ENCODE measurements at places on chromosomes 1 and 21.

DNA sequence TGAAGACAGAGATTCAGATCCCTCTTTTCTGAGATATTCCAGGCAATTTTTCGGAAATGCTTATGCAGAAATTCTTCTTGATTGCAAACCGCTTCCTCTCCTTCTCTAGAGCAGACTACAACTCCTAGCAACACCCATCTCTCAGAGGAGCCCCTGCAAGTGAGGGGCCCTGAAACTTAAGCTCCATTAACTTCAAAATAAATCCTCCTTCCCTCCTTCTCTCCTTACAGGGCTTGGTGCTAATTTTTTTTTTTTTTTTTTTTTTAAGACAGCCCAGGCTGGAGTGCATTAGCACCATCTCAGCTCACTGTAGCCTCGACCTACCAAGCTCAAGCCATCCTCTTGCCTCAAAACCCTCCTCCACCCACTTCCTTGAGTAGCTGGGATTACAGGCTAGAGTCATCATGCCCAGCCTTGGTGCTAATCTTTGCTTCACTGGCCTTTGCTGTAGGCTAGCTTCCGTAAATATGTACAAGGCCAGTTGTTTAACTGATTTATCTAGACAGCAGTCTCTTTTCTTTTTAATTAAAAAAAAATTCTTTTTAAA, 30.2 kb upstream of the SFPQ start:
- no peak for DNase-seq

DNA sequence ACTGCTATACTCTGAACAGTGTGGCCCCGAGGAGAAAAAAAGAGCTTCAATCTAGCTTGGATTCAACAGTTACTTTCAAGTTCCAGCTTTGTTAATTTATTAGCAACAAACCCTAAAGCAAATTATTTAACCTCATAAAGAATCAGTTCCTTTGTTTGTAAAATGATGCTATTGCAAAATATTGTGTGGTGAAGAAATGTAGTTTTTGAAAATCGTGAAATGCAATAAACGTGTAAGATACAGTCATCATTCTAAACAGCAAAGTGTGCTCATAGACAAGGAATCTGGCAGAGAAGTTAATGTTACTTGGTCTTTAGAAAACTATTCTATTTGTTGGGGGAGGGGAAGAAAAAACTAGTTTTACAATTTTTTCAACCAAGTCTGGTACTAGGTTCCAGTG, 297.6 kb upstream of the ADGRL4 start:
- DNase-seq: no peak

DNA sequence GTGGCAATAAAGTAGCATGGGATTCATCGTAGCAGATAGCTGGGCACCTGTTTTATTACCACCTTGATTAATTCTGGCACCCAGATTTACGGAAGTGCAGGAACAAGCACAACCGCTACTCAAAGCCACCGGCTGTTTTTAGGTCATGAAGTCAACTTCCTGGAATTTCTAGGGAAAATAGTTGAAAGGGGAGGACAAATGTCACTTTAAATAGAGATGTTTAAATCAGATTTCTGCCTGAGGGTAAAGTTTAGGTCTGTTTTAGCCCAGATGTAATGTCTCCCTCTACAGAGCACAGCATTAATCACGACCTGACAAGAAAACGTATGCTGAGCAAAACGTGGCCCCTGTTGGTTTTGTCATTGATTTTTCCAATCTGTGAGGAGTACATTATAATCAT, 8.0 kb downstream of the ADGRL2 start:
- DNase-seq: no peak

- no peak for DNase-seq
Measured at GRCh38 chr1:233230011-233230410, 65.5 kb downstream of the PCNX2 start.

DNA sequence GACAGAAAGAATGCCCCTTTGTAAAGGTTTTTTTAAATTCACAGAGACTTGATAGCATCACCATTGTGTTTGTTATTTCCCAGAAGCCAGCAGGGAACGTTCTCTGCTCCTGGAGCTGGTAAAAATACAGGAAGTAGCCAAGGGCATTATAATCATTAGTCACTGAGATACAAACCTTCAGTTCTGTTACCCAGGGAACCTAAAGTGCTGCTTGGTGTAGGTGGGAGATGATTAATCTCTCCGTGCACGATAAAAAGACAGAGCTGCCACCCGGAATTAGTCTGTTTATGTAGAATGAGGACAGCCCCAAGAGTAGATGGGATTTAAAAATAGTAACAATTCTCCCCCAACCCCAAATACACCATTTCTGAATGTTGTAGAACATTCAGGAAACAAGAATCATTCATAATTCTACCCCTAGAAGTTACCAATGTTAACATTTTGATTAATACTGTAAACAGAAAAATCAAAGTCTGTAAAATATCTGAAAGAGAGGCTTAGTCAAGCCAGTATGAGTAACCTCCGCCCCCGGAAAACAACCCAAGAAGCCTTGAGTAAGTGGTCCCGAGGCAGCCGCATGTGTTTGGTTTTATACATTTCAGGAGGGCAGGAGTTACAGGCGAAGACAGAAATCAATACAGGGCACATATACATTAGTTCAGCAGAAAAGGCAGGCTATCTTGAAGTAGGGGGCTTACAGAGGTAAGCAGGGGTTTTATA, 45.3 kb upstream of the CTBS start:
- peak; percentile 66 for DNase-seq

DNA sequence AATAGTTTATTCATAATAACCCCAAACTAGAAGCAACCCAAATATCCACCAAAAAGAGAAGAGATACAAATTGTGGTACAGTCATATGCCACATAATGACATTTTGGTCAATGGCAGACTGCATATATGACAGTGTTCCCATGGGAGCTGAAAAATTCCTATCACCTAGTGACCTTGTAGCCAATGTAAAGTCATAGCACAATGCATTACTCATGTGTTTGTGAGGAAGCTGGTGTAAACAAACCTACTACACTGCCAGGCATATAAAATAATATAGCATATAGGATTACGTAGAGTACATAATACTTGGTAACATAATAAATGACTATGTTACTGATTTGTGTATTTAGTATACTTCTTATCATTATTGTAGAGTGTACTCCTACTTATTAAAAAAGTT, 29.5 kb upstream of the SLFNL1 start:
- no peak for DNase-seq

DNA sequence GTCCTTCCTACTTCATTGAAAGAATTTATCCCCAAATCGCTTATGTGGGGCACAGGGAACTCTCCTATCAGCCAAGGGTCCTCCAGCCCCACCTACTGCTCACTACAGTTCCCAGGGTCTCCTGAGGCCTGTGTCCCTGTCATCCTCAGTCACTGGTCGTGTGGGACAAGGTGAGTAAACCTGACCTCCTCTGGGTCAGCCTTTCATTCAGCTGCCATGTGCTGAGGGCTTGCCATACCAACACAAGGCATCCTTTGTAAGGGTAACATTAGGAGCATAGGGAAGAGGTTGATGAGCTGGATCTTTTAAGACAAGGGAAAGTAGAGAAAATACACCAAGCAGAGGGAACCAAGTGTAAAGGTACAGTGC, 11.2 kb upstream of the SNAPIN start:
- DNase-seq: no peak

GRCh38 chr1:196381544-196381943, 226.7 kb downstream of the KCNT2 start:
- DNase-seq: no peak

- peak; percentile 27 for DNase-seq
Measured at GRCh38 chr1:212650228-212650627, 41.7 kb downstream of the ATF3 start.

- no peak for DNase-seq
Measured at GRCh38 chr1:53463961-53464899, 5.0 kb downstream of the DMRTB1 start.

- DNase-seq: no peak
Measured at GRCh38 chr21:39011911-39012310, 171.3 kb downstream of the PSMG1 start.

DNA sequence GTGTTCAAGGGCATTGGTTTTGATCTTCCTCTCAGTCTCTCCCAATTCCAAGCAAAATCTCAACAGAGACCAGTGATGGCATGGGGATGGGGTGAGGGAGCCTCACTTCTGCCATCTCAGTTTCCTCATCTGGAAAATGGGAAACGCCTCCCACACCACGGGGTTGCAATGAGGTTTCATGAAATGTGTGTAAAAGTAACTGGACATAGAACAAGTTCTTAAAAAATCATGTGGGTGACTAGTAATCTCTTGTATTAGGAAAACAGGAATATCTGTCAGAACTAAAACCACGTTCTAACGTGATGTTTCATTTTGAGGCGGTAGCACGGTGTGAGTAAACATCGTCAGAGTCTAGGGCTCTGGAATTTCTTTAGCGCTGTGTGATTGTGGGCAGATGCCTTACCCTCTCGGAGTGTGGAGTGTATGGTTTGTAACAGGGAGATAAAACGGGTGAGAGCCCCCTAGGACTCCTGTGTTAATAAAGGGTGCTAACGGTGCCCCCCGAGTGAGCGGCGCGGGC, 55.5 kb upstream of the DNAJC6 start:
- no peak for DNase-seq

GRCh38 chr1:198128533-198128932, 28.3 kb upstream of the NEK7 start:
- DNase-seq: peak; percentile 34

Measured in adipocyte (in vitro differentiated cells).